ENCODE measurements at places on chromosomes 5 and 9. TPM values are rescaled to one million over a fixed set of nuclear protein-coding genes. Genes with fewer than 3 reads are reported as not detected.

Gene CYLC2
- total RNA-seq, result not detected

DNA sequence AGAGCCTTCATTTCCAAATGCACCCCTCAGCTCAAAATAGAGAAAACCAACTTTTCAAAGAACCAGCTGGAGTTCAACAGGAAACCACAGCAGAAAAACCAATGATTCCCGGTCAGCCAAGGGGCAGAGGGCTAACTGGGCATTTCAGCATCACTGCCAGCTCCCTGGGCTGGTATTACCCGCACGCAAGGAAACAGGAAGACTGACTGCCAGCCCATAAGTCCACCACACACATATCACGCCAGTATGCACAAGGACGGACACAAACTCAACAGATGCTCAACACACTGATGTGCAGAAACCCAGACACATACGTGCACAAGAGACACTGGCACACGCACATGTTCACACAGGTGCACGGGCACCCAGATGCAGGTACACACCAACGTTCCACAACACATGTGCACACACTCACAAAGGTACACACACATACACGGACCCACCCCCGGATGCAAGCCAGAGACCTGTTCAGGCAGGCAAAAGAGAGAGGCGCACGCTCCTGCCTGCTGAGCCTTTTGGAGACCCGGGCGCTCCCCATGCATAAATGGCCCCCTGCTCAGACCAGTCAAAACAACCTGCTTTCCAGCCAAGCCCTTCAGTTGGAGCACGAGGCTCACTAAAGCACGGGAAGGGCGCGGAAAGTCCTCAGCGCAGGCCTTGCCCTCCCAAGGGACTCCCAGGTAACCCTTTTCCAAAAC is 2.1 kb downstream of the ADAMTS2 start:
- no peak overlapping the region for H3K27ac ChIP-seq
- peaks cover 53% of the 10 kb centered on the region for H3K27me3 ChIP-seq
- no peaks in the 10 kb centered on the region for H3K4me1 ChIP-seq
- peak overlapping the region; percentile 34 for H3K4me3 ChIP-seq

GRCh38 chr5:28574606-28575005 is 1536.2 kb upstream of the CDH9 start:
- no peak overlapping the region for H3K4me3 ChIP-seq
- H3K27ac ChIP-seq, result no peak overlapping the region
- no peak for DNase-seq
- H3K36me3 ChIP-seq, result peaks cover 7% of the 10 kb centered on the region

- no peaks in the 10 kb centered on the region for H3K27me3 ChIP-seq
- H3K36me3 ChIP-seq, result no peaks in the 10 kb centered on the region
- no peak overlapping the region for H3K4me3 ChIP-seq
- H3K4me1 ChIP-seq, result no peaks in the 10 kb centered on the region
- H3K27ac ChIP-seq, result no peak overlapping the region
Observed at GRCh38 chr5:7668627-7669026, 182.3 kb downstream of the CFAP90 start.

DNA sequence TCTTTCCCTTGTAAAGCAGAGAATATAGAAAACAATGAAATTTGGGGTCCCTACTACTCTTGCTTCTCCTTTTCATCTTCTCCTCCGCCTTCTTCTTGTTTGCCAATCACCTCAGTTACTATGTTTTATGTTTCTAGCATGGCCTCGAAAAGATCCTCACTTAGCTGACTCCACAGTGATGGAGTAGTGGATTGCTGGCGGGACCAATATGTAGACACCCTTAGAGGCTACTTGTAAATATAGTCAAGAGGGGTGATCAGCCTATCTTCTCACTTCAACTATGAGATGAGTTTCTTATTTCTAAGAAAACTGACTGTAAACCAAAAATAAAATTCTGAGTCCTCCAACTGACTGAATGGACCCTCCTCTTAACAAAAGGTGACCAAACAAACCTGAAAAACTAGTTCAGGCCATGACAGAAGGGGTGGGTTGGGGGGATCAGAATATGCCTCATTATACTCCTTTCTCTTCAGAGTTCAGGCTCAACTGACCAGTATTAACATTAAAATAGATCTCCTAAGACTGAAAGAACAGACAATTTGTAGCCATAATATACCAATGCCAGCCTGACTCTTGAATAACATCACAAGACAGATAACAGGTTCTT is 829.0 kb downstream of the TLE4 start:
- no peaks in the 10 kb centered on the region for H3K27me3 ChIP-seq
- H3K36me3 ChIP-seq, result no peaks in the 10 kb centered on the region

Gene ELOVL7
- 2.7 TPM for total RNA-seq

Gene DMRTA1
- not detected for total RNA-seq

- no peak for DNase-seq
- no peaks in the 10 kb centered on the region for H3K4me1 ChIP-seq
- H3K27ac ChIP-seq, result no peak overlapping the region
- H3K36me3 ChIP-seq, result peaks cover 4% of the 10 kb centered on the region
- peaks cover 40% of the 10 kb centered on the region for H3K27me3 ChIP-seq
Observed at GRCh38 chr9:135065804-135066203, 21.7 kb upstream of the OLFM1 start.

- H3K36me3 ChIP-seq, result no peaks in the 10 kb centered on the region
- H3K27ac ChIP-seq, result no peak overlapping the region
- H3K27me3 ChIP-seq, result no peaks in the 10 kb centered on the region
- no peak overlapping the region for H3K4me3 ChIP-seq
- H3K4me1 ChIP-seq, result no peaks in the 10 kb centered on the region
Observed at GRCh38 chr5:126219616-126220015, 203.6 kb upstream of the GRAMD2B start.

GRCh38 chr5:156825688-156826087 is 24.4 kb upstream of the PPP1R2B start:
- no peak overlapping the region for H3K4me3 ChIP-seq
- no peaks in the 10 kb centered on the region for H3K36me3 ChIP-seq
- no peak overlapping the region for H3K27ac ChIP-seq
- H3K4me1 ChIP-seq, result peaks cover 9% of the 10 kb centered on the region

GRCh38 chr9:137666955-137667670 is 48.3 kb downstream of the EHMT1 start:
- no peak for DNase-seq
- H3K4me1 ChIP-seq, result peaks cover 35% of the 10 kb centered on the region
- H3K27me3 ChIP-seq, result no peaks in the 10 kb centered on the region
- H3K36me3 ChIP-seq, result peaks cover 4% of the 10 kb centered on the region
- H3K4me3 ChIP-seq, result no peak overlapping the region

Gene PCDHGC3
- not detected for total RNA-seq

Gene WNT8A
- total RNA-seq, result not detected

Gene GABRG2
- not detected for total RNA-seq

GRCh38 chr5:96343094-96343493 is 90.0 kb downstream of the PCSK1 start:
- no peaks in the 10 kb centered on the region for H3K36me3 ChIP-seq
- no peak overlapping the region for H3K27ac ChIP-seq
- H3K4me3 ChIP-seq, result no peak overlapping the region
- H3K4me1 ChIP-seq, result peaks cover 43% of the 10 kb centered on the region
- DNase-seq, result no peak
- H3K27me3 ChIP-seq, result peaks cover 45% of the 10 kb centered on the region

Gene AIF1L
- total RNA-seq, result 0.89 TPM

- H3K36me3 ChIP-seq, result no peaks in the 10 kb centered on the region
- no peaks in the 10 kb centered on the region for H3K4me1 ChIP-seq
- no peak overlapping the region for H3K4me3 ChIP-seq
- no peak for DNase-seq
- H3K27me3 ChIP-seq, result peaks cover 9% of the 10 kb centered on the region
- no peak overlapping the region for H3K27ac ChIP-seq
Observed at GRCh38 chr9:3205421-3206095, 320.2 kb downstream of the RFX3 start.

GRCh38 chr5:58439094-58439644 is 20.7 kb downstream of the PLK2 start:
- no peak overlapping the region for H3K4me3 ChIP-seq
- H3K27ac ChIP-seq, result no peak overlapping the region
- H3K4me1 ChIP-seq, result peaks cover 5% of the 10 kb centered on the region
- H3K36me3 ChIP-seq, result no peaks in the 10 kb centered on the region

Gene SH3GL2
- total RNA-seq, result not detected
